ENCODE measurements at places on chromosomes 13 and 19.
A peak's percentile ranks its signal among the peaks of the same experiment; 100 is the strongest.

DNA sequence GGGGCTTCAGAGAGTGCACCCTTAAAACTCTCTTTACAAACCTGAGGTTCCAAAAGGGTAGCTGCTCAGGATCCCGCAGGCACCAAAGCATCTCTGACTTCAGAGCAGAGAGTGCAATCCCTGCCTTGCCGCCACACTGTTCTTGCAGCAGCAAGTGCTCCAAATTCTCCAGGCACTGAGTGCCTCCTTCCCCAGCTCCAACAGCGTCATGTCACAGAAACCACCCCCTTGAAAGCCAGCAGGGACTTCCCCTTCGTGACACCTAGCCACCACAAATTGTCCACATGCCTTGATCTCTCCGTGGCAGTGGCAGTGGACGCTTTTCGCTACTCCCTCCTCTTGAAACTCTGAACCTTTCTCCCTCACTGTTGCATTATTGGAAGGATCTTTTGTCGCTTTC, 39.9 kb downstream of the MBNL2 start:
- DNase-seq, result no peak

DNA sequence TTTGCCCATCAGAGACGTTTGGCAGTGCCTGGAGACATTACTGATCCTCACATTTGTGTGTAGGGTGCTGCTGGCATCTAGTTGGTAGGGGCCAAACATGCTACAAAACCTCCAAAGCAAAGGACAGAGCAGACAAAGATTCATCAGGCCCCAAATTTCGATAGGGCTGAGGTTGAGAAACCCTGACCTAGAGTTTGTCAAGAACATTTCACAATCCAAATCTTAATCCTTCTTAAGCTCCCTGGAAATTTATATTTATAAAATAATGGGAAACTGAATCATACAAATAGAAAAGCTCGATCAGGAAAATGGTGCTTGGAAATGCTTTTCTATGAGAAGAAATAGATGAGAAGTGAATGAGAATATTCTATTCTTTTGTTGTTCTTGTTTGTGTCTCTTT, 273.6 kb downstream of the DCT start:
- DNase-seq, result no peak

GRCh38 chr13:106532111-106532929, 3.1 kb downstream of the EFNB2 start:
- DNase-seq, result peak; percentile 12

DNA sequence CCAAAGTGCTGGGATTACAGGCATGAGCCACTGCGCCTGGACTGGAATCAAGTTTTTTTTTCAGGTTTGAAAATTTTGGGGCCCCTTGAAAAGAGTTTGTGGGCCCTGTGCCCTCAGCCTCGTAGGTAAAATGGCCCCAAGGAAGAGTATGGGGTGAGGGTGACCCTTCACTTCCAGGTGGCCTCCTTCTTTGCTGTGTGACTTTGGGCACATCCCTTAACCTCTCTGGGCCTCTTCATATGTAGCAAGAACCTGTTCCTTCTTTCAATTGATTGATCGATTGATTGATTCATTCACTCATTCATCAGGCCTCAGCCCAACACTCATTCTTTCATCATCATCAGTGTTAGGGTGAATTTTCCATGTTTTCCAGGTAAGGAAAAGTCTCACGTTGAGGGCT, 3.4 kb upstream of the TMEM221 start:
- DNase-seq, result no peak

- DNase-seq, result no peak
Observed at GRCh38 chr19:44955505-44956439, 592 bp downstream of the CLPTM1 start.

DNA sequence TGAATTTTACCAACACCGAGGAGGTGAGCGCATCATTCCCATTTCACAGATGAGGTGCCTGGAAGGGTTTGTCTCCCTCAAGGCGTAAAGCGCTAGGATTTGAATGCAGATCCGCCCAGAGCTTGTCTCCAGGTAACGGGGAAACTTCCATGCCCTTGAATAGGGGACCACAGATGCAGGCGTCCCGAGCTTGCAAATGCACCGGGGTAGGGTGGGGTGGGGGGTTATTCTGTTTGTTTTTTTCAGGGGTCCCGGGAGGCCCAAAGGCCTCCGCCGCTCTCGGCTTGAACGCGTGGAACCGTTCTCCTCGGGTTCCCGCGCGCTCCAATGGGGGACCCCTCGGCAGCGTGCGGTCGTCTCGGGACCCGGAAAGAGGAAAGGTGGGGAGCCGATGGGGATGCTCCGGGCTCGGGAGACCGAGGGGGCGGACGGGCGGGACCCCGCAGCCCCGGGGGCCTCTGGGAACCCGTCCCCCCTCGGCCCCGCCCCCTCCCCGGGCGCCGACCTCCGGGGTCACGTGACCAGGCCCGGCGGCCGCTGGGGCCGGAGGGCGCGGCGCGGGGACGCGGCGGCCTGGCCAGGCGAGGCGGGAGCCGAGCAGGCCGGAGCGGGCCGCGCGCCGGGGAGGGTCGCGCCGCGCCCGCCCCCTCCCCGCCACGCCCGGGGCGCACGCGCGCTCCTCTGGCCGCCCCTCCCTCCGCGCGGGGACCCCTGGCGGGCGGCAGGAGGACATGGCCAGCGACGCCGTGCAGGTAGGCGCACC, at the start of gene PKN1:
Gene PKN1 (plus strand): TSS at position 516 of the 763 bp plus-strand sequence. CDS start 216 bp downstream, at position 732.
- peak; percentile 36 for DNase-seq

DNA sequence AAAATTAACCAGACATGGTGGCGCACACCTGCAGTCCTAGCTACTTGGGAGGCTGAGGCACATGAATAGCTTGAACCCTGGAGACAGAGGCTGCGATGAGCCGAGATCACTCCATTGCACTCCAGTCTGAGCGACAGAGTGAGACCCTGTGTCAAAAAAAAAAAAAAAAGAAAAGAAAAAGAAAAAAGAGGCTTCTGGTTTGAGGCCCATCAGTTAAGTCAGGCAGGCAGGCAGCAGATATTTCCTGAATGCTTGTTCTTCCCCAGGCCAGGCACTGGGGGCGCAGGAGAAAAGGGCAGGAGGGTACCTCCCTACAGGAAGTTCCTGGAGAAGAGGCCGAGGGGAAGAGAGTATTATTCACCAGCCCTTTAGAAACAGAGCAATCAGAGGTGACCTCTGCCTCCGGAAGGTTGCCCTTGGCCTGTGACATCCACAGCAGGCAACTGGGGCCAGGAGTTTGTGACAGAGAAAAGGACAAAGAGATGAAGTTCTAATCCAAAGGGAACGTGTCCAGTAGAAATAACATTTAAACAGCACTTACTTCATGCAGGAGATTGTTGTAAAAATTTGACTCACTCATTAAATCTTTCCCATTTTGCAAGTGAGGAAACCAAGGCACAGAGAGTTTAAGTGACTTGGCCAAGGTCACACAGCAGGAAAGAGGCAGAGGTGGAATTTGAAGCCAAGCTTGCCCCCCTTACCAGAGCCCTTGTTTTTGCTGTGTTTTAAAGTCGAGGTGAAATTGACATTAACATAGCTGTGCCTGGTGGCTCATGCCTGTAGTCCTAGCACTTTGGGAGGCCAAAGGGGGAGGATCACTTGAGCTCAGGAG, 4.3 kb upstream of the RLN3 start:
- peak; percentile 73 for DNase-seq

- DNase-seq, result no peak
Observed at GRCh38 chr19:8069096-8069973, 16.8 kb downstream of the CCL25 start.

GRCh38 chr19:10004617-10005016, 5.7 kb downstream of the COL5A3 start:
- no peak for DNase-seq

DNA sequence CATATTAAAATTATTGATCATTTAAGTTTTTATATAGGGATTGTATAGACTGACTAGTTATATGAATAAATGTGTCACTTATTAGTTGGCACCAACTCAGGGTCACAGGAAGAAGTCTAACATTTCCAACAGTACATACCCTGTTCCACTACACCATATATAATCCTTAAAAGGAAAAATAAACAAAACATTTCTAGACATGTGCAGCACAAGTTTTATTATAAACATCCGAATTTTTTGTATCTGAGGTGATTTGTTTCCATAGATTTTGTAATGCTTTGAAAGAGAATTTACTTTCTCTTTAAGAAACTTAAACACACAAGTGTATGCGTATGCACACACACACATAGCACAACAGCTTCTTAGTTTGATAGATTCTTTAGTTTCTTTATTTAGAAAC, 418.6 kb upstream of the GPC6 start:
- no peak for DNase-seq

- no peak for DNase-seq
Observed at GRCh38 chr13:40981949-40982348, 37.2 kb downstream of the ELF1 start.

DNA sequence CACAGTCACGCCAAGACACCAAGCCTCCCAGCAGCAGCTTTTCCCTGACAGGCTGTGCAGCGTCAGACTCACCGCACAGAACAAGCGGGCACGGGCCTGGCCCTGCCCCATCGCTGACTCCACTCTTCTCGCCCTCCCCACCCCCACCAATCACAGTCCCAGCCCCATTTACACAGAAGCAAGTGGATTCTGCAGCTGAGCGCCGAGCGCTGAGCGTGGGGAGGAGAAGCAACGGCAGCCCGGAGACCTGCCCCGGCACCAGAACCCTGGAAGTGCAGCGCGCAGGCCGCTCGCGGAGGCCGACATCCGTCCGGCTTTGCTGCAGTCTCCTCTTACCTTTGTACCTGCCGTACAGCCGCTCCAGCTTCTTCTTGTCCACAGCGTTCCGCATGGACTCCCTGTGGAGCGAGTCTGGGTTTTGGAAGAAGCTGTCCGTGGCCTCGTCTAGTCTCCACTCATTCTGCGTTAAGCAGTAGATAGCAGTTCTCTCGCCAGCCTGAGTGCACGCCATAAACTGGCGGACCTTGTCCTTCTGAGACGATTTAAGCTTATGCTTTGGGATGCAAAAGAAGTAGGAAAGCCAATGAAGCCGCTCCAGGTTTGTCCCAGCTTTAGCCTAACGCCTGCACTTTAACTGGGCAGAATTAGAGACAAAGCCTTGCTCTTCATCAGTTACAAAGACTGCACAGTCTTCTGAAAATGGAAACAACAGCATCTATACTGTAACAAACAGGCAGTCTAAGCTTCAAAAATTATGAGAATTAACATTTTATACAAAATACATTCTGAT, 6.8 kb downstream of the DCUN1D2 start:
- DNase-seq, result no peak

DNA sequence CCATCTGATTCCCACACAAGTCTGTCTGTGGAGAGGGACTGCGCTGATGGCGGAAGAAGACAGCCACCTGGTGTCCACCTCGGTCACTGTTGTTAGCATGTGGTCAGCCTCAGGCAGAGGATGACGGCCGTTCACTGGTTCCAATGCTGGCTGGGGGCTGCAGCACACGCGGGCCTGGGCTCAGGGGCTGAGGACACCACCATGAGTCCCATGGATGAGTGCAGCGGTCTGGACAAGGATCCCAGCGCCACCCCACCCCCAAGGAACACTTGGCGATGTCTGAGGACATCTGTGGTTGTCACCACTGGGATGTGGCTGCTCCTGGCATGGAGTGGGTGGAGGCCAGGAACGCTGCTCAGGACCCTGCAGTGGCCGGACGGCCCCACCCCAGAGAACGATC, 10.9 kb downstream of the DPP9 start:
- DNase-seq, result no peak

- DNase-seq, result no peak
Observed at GRCh38 chr13:110000534-110001345, 214.4 kb upstream of the IRS2 start.

DNA sequence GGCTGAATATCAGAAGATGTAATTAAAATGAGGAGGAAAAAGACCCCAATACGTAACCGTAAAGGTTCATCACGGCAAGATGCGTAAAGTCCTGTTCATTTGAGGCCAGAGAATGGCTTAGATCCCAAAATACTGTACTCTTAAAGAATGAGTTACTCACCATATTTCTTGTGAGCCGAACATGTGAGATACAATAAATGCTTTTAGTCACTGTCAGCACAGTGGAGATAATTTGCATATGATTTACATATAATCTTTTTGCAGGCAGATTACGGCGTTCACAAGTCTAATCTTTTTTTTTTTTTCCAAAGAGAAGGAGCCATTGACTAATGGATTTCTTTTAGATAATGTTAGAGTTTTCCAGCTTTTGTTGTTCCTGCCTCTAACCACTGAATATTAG, 28.4 kb downstream of the AMER2 start:
- DNase-seq, result no peak

GRCh38 chr13:41710771-41711170, 250.1 kb downstream of the VWA8 start:
- no peak for DNase-seq

- no peak for DNase-seq
Observed at GRCh38 chr19:46478356-46478986, 7.1 kb upstream of the PNMA8A start.

GRCh38 chr13:59445812-59446211, 717.9 kb downstream of the DIAPH3 start:
- no peak for DNase-seq

GRCh38 chr13:79749984-79750551, 269.1 kb downstream of the NDFIP2 start:
- DNase-seq, result no peak

DNA sequence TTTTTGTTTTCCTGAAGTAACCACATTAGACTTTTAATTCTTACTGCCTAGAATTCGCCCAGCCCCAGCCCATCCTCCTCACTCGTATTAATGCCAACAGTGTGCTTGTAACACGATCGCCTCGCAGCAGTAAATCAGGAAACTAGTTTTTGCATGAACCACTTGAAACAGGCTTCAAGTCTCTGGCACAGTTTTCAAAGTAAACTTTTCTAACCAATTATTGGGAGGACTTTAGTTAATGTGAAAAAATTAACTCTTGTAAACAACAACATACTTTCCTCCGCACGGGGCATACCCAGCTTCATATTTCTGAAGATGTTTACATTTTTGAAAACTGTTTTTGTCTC, 39.2 kb downstream of the TNFRSF19 start:
- no peak for DNase-seq

- no peak for DNase-seq
Observed at GRCh38 chr19:43778651-43779050, 2.1 kb downstream of the KCNN4 start.

DNA sequence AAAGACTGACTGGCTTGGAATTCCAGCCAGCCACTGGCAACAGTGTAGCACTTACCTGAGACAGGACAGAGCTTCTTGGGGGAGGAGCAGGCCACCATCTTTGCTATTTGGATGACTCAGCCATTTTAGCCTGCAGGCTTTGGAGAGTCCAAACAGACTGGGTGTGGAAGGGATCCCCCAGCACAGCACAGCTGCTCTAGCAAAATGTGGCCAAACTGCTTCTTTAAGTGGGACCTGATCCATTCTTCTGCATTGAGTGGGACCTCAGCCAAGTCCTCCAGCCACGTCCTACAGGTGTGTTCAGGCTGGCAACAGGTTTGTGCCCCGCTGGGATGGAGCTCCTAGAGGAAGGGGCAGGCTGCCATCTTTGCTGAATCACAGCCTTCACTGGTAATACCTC, 80.0 kb downstream of the NDFIP2 start:
- no peak for DNase-seq

DNA sequence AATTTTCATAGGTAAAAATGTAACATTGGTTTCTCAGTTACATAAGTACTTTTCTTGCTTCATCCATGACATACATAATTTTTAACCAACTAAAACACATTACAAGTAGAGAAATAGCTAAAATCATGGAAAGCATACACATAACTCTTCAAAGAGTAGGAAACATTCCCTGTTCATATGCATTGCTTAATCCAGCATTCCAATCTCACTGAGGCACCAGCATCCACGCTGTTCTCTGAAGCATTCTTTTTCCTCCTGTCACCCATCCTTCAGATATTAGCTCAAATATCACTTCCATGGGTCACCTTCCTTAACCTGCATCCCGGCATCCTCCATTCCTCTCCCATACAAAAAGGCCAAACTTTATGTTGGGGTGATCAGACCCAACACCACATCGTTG, 79.1 kb downstream of the ZNF254 start:
- DNase-seq, result no peak

- no peak for DNase-seq
Observed at GRCh38 chr19:12984683-12985048, 10.6 kb upstream of the NFIX start.

GRCh38 chr19:29145756-29146155, 67.2 kb downstream of the UQCRFS1 start:
- DNase-seq, result no peak

All from SW480 (cell line).